Activated CD4-positive, alpha-beta T cell treated with anti-CD3 and anti-CD28 coated beads, Interleukin-2, amount 50 U/mL, for 4 hours (primary cell): ENCODE measurements at places on chromosomes 3 and 15.

DNA sequence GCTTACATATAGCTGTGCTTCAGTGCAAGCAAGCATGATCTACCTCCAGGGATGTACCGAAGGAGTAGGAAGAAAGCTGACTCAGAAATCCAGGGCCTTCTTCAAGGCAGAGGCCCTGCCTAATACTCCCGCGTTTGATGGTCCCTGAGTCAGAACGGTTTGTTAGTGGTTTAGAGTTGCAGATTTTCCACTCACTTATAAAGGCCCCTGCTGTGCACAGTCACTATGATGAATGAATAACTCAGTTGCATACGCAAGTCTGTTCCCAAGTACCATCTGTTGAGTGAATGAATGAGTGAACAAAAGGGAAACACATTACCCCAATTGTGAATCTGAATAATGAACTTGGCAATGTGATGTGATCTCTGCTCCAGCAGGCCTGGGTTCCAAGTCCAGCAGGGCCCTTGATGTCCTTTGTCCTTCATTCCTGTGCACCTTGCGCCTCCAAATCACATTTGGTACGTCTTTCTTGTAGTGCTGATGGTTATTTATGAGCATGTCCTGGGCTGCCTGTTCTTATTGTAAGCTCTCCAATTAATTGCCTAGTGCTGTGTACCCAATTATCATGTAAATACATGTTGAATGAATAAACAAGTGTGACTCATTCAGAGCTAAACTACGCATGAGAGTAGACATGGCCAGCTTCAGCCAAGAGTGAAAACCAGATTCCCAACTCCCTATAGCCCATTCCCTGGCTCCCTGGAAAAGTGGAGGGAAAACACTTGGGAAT is 85.3 kb upstream of the LIMD1 start:
- DNase-seq = no peak

DNA sequence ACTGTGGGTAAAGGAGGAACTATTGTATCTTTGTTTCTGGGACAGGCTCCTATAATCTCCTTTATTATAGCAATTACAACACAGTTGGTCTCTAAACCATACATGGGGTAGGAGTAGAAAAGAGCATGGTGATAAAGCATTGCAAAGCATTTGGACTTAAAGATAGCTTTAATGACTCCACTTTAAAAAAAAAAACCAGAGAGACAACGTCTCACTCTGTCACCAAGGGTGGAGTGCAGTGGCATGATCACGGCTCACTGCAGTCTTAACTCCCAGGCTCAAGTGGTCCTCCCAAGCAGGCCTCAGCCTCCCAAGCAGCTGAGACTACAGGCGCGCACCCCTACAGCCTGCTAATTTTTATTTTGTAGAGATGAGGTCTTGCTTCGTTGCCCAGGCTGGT is 68.2 kb downstream of the DENND4A start:
- DNase-seq = no peak

DNA sequence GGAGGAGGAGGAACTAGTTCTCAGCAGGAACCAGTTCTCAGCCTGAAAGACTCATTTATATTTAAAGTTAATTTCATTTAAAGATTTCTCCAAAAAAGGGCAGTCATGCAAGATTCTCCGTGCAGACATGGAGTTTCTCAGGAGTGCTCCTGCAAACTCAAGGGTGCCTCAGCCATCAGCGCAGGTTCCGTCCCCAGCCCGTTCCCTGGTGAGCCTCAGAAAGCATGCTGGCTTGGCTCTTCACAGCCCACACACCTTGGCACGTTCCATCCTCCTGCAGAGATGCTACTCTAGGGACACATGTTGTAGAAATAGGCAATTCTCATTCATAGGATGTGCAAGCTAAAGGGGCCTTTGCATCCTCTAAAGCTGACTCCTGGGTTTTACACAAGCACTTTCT is 123.0 kb downstream of the LIPC start:
- DNase-seq = no peak

DNA sequence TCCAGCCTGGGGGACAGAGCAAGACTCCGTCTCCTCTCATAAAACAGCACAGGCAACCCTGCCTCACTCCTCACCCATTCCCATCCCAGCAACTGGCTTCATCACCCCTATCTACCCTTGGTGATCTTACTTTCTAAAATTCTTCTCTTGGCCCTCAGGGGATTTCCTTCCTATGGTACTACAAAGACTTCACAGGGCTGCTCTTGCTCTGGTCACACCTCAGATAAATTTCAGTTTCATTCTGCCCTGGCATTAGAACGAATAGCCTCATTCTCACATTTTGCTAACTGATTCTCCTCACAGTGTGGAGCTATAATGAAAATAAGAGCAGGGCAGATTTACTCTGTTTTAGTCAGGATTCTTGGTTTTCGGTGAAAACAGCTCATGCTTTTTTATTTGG is 22.1 kb upstream of the CRBN start:
- DNase-seq = no peak

- DNase-seq = no peak
Measured at GRCh38 chr15:22895465-22896190, 57.2 kb downstream of the NIPA2 start.

DNA sequence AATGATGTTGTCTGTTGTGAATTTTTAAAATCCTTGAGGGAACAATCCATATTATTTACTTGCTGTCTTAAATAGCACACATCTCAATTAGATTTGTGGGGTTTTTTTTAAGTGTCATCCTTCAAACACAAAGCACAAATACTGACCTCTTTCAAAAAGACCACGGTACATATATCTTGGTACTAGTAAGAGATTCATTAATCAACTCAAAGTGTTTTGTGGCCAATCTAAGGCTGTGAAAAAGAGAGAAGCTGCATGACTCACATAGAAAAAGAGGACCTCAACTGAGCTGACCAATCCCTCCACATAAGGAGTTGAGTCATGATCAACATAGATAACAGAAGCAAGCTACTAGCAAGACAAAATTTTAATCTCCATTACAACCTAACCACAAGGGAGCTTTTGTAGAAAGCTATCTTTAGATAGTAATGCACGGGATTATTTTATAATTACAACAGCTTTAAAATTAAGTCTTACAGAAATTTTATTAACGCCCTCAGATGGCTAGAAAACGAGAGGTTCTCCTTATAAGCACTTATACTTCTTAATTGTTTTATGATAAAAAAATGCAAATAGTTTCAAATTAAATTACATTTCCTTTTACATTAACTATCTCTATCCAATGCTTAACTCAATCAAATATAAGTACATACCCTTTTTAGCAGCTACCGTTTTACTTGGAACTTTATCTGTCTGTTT is 60.5 kb downstream of the TOP2B start:
- no peak for DNase-seq

GRCh38 chr3:66889750-66890494 is 108.2 kb upstream of the KBTBD8 start:
- DNase-seq = no peak

DNA sequence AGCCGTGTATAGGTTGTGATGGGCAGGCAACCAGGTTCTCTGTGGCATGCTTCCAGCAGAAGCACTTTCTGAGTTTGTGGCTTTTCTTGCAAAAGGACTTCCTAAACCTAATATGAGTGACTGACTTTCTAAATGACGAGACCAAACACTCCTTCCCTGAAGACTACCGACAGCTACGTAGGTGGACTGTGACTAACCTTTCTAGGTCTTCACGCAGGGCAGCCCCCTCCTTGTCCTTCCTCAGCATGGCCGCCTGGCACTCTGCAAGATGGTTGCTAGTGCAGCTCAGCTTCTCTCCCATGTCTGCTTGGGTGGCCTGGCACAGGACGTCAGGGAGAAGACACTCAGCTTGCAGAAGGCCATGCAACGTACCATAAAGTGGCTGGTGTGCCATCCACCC is 20.9 kb downstream of the CXCR6 start:
- peak; percentile 33 for DNase-seq

DNA sequence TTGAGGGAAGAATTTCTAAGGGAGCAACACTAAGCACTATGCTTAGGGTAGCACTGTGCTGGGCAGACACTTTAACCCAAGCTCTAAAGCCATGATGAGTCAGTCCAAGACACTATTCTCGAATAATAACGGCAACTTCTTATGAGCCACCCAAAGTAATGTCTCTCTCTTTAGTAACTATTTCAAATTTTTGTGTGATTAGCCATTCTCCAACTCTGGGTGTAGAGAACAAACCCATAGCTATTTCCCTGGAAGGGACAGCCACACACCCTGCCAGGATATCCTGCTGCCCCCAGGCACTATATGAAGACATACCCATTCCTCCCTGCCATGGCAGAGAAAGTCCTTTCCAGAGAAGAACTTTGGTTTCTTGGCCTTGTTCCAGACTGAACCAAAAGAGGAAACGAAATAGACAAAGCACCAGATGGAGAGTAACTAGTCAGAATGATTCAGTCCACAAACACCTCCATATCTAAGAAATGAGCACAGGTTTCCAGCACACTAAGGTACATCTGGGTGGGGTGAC is 384.9 kb upstream of the THBS1 start:
- no peak for DNase-seq

- no peak for DNase-seq
Measured at GRCh38 chr3:170585937-170586310, at the start of gene SLC7A14. SLC7A14 (minus strand) TSS chr3:170586075; CDS start chr3:170526936, 59,139 bp downstream.

DNA sequence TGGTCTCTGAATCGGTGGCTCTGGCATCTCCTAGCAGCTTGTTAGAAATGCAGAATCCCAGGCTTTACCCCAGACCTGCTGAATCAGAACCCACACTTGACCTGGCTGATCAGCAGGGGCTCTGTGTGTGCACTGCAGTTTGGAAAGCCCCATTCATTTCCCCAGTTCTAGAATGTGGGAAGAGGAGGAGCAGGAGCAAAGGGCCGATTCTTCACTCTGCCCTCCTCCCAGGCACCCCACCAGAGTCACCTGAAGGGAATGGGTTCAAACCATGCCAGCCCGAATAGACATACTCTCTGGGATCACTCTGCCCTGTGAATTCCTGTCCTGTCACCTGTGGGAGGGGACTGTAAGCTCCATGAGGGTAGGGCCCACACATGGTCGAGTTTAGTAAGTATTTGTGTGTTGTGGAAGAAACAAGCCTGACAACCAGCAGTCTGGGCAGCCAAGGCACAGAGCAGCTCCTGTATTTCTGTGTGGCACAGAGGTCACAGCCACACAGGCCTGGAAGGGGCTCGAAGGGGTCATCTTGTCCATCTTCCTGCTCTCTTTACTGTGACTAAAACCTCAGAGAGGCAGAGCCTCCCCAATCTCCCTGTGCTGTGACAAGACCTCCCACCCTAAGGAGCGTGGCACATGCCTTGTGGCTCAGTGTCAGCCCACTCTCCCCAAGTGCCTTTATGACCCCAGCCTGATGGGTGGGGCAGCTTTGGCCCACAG is 29.0 kb upstream of the HHATL start:
- DNase-seq = no peak

DNA sequence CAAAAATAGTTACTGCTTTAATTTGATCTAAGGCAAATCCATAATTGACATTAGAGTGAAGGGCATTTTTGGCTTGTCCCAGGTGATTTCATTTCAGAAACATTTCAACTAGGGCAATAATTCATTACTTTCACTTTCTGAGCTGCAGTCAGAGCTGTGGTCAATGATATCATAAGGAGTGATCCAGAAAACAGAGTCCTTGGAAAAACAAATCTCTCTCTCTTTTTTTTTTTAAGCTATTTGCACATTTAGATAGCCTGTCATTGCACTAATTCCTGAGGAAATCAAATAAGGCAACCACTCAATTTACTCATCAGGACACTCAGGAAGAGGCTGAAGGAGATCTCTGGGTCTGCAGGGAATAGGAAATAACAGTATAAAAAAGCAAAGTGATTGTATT is 269.5 kb upstream of the LRRC3B start:
- DNase-seq = no peak

DNA sequence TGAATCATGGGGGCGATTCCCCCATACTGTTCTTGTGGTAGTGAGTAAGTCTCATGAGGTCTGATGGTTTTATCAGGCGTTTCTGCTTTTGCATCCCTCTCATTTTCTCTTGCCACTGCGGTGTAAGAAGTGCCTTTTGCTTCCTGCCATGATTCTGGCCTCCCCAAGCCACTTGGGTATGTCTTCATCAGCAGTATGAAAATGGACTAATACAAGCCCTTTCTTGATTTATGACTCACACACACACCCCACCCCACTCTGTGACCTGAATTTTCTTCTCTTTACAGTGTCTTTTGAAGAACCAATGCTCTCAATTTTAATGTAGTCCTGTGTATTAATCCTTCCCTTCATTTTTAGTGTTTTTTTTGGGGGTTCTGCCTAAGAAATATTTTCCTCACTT is 244.8 kb downstream of the PLCL2 start:
- no peak for DNase-seq

DNA sequence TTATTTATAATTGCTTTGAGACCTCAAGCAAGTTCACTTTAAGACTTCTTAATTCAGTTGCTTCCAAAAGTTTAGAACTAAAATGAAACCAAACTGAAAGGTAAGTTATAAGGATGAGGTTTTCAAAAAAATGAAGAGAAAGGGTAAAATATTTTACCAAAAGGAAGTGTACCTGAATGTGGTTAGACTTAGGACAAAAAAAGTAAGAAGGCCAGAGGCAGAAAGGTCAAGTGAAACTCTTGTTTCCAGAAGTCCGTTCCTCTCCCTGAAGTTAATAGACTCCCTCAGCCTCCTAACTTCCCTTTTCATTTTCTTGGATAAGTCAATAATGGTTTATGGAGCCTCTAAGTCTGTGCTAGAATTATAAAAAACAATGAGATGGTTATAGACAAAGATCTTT is 16.6 kb downstream of the BTLA start:
- no peak for DNase-seq
